Psoas muscle (tissue), 8 donors: ENCODE measurements at places on chromosomes 16 and 17. TPM values are rescaled to one million over a fixed set of nuclear protein-coding genes. Genes with fewer than 3 reads are reported as not detected.

Gene VASN
- 3.6 TPM for total RNA-seq

Gene CCL1
- total RNA-seq: not detected

Gene SOX8
- total RNA-seq: 2.1 TPM

Gene TBC1D3I
- not detected for total RNA-seq

Gene TP53TG3
- total RNA-seq: not detected

Gene ARHGAP23
- 23.7 TPM for total RNA-seq

Gene KRTAP4-6
- total RNA-seq: not detected

- peak overlapping the region; percentile 87 for H3K4me3 ChIP-seq
- peaks cover 28% of the 10 kb centered on the region for H3K4me1 ChIP-seq
- DNase-seq: peak; percentile 71
- no peaks in the 10 kb centered on the region for H3K27me3 ChIP-seq
- H3K36me3 ChIP-seq: no peaks in the 10 kb centered on the region
These were observed 685 bp downstream of the FASN start for GRCh38 chr17:82097184-82097918.

DNA sequence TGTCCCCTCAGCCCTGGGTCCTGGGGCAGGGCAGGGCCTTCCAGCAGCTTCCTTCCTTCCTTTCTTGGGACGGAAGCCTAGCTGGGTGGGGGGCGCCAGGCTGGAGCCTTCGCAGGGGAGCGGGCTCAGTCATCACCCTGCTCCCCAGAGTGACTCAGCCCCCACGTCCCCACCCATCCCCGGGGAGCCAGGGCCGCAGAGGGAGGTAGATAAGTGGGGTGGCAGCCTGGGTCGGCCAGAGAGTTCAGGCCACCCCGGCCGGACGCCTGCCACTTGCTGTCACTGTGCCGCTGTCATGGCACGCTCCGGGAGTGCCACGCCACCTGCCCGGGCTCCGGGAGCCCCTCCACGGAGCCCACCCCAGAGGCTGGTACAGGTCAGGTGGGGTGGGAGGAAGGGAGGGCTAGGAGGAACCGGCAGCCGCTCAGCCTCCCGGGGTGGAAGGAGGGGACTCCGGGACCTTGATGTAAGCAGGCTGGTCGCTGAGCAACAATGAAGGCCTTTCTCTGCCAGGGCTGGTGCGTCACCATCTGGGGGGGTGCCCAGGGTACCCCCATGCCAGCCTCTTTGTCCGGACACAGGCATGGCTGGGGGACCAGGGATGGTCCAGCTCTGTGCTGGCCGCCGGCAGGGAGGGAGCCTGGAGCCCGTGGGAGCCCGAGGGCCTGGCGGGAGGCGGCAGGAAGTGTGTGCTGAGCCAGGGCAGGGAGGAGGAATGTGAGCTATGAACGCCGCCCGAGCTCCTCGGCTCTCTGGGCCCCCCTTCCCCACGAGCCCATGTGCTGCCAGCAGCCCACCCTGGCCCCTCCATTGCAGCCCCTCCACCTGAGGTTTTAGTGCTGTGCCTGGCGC, 6.6 kb downstream of the NHERF2 start:
- peak overlapping the region; percentile 76 for H3K27ac ChIP-seq
- H3K27me3 ChIP-seq: no peaks in the 10 kb centered on the region
- no peaks in the 10 kb centered on the region for H3K36me3 ChIP-seq
- peaks cover under 1% of the 10 kb centered on the region for H3K4me1 ChIP-seq
- DNase-seq: no peak

DNA sequence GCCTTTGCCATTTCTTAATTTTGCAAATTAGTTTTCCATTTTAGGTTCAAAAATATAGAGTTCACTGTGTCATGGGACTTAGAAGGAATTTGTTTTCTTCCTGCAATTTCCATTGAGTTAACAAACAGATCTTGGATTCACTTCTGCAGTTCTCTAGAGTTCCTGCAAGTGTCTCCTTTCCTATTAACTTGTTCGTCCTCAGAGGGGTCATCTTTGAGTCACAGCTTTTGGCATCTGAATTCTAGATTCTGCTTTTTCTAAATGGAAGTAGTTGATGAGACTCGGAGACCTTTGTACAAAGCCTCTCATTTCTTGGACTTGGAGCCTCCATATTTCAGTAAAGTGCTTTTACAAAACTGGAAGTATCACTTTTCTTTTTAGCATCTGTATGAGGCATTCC, 323.3 kb downstream of the BCAS3 start:
- no peaks in the 10 kb centered on the region for H3K36me3 ChIP-seq
- H3K4me1 ChIP-seq: no peaks in the 10 kb centered on the region
- DNase-seq: no peak
- no peak overlapping the region for H3K27ac ChIP-seq
- no peak overlapping the region for H3K4me3 ChIP-seq

GRCh38 chr16:85253084-85253941, 141.0 kb upstream of the CIBAR2 start:
- H3K27me3 ChIP-seq: no peaks in the 10 kb centered on the region
- no peak overlapping the region for H3K27ac ChIP-seq
- DNase-seq: peak; percentile 71
- H3K4me3 ChIP-seq: no peak overlapping the region
- no peaks in the 10 kb centered on the region for H3K36me3 ChIP-seq
- H3K4me1 ChIP-seq: peaks cover 10% of the 10 kb centered on the region

GRCh38 chr17:27532269-27533263, 76.3 kb downstream of the KSR1 start:
- H3K4me1 ChIP-seq: no peaks in the 10 kb centered on the region
- DNase-seq: no peak
- no peaks in the 10 kb centered on the region for H3K36me3 ChIP-seq
- H3K4me3 ChIP-seq: no peak overlapping the region
- H3K27me3 ChIP-seq: no peaks in the 10 kb centered on the region

DNA sequence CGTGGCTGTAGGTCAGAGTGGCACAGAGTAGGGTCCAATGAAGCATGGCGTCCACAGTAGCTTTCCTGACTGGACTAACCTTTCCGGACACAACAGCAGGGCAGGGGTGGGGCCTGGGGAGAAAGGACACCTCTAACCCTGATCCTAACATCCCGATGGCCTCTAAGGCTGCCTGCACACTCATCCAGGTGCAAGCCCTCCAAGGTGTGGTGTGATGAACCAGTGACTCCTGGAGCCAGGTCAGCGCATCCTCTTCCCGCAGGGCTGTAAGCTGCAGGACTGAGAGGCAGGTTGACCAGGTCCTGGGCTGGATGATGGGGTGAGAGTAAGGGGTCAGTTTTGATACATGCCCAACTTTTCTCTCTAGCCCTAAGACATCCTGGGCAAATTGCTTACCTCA, 3.1 kb upstream of the ERBB2 start:
- H3K27me3 ChIP-seq: no peaks in the 10 kb centered on the region
- no peak overlapping the region for H3K27ac ChIP-seq
- no peak for DNase-seq
- peaks cover 14% of the 10 kb centered on the region for H3K4me1 ChIP-seq
- no peak overlapping the region for H3K4me3 ChIP-seq

- no peaks in the 10 kb centered on the region for H3K27me3 ChIP-seq
- H3K4me3 ChIP-seq: no peak overlapping the region
- no peak for DNase-seq
- H3K4me1 ChIP-seq: no peaks in the 10 kb centered on the region
These were observed 146.6 kb downstream of the TRIM37 start for GRCh38 chr17:58960068-58960467.

GRCh38 chr16:87077750-87078127, 239.5 kb downstream of the C16orf95 start:
- no peaks in the 10 kb centered on the region for H3K36me3 ChIP-seq
- DNase-seq: no peak
- no peak overlapping the region for H3K4me3 ChIP-seq
- H3K27ac ChIP-seq: no peak overlapping the region

DNA sequence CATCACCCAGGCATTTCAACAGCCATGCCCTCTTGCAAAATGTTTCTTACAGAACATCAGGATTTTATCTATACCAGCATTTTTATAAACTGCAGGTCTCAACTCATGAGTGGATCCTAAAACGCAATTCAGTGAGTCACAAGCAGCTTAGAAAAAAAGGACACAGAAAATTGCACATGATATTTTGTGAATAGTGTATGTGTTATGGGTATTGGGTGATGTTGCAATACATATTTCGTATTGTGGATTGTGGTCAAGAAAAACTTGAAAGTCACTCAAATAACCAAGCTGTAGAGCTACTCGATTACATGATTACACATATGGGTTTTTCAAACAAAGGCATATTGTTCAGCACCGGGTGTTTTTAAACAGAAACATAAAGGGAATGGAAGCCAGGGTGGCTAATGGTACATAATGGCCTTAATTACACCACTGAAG, 1.4 kb downstream of the WIPI1 start:
- H3K4me3 ChIP-seq: peak overlapping the region; percentile 87
- peak overlapping the region; percentile 98 for H3K27ac ChIP-seq
- H3K36me3 ChIP-seq: peaks cover 20% of the 10 kb centered on the region

- H3K4me1 ChIP-seq: peaks cover 71% of the 10 kb centered on the region
- H3K27ac ChIP-seq: peak overlapping the region; percentile 97
- H3K27me3 ChIP-seq: no peaks in the 10 kb centered on the region
These were observed 4.8 kb downstream of the MLYCD start for GRCh38 chr16:83903751-83904150.

DNA sequence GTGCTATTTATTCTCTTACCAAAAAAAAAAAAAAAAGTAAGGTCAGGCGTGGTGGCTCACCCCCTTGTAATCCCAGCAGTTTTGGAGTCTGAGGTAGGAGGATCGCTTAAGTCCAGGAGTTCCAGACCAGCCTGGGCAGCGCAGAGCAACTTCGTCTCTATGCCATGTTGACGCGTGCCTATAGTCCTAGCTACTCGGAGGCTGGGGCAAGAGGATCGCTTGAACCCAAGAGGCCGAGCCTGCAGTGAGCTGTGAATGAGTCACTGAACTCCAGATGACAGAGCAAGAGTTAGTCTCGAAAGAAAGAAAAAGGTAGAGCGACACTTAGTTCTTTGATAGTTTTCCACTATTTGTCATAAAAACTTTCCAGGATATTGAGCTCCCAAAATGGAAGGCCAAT, 1.4 kb upstream of the TENT4B start:
- no peaks in the 10 kb centered on the region for H3K36me3 ChIP-seq
- DNase-seq: no peak
- H3K4me3 ChIP-seq: peak overlapping the region; percentile 92
- H3K27ac ChIP-seq: peak overlapping the region; percentile 99
- no peaks in the 10 kb centered on the region for H3K27me3 ChIP-seq

DNA sequence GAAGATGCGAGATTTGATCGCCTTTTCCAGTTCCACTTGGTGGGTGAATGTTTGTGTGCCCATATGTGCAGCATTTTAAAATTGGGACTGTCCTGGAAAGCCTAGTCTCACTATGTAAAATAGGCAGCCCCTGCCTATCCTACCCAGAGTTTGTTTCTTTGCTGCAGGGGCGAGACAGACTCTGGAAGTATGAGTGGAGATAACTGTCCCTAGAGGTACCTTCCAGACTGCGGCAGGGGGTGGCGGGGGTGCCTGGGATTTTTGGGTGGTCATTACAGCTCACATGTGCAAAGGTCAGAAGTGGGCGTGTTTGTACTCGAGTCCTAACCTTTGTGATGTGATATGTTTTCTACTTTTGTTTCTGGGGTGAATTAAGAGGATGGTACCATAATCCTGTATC, 36.6 kb downstream of the MPRIP start:
- H3K4me1 ChIP-seq: peaks cover 73% of the 10 kb centered on the region
- H3K36me3 ChIP-seq: peaks cover 3% of the 10 kb centered on the region
- no peaks in the 10 kb centered on the region for H3K27me3 ChIP-seq
- DNase-seq: no peak
- no peak overlapping the region for H3K4me3 ChIP-seq
- peak overlapping the region; percentile 55 for H3K27ac ChIP-seq

GRCh38 chr17:17840751-17841591, 4.2 kb upstream of the SREBF1 start:
- DNase-seq: no peak
- H3K36me3 ChIP-seq: no peaks in the 10 kb centered on the region
- H3K27me3 ChIP-seq: no peaks in the 10 kb centered on the region

DNA sequence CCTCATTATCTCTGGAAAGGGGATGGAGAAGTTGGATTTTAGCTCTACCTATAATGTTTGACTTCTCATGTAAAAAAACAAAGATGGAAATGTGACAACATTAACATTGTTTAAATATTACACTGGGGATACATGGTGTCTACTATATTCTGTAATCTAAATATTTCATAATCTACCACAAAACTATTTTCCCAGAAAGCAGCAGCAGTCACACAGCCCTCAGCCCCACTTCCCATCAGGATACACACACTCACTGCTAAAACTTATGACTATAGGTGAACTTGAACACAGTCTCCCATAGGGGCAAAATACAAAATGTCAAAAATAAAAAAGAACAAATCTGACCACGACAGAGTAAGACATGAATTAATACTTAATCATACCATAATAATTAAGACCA, 95.7 kb downstream of the KANSL1 start:
- no peak overlapping the region for H3K27ac ChIP-seq
- DNase-seq: no peak
- no peak overlapping the region for H3K4me3 ChIP-seq
- H3K27me3 ChIP-seq: no peaks in the 10 kb centered on the region

GRCh38 chr16:67342616-67343015, 16.0 kb downstream of the LRRC36 start:
- no peak overlapping the region for H3K4me3 ChIP-seq
- no peak overlapping the region for H3K27ac ChIP-seq
- H3K4me1 ChIP-seq: no peaks in the 10 kb centered on the region
- no peak for DNase-seq

- no peak overlapping the region for H3K4me3 ChIP-seq
- H3K36me3 ChIP-seq: no peaks in the 10 kb centered on the region
- H3K27me3 ChIP-seq: no peaks in the 10 kb centered on the region
- no peaks in the 10 kb centered on the region for H3K4me1 ChIP-seq
- H3K27ac ChIP-seq: no peak overlapping the region
These were observed 90.2 kb upstream of the RPL38 start for GRCh38 chr17:74113326-74113725.

DNA sequence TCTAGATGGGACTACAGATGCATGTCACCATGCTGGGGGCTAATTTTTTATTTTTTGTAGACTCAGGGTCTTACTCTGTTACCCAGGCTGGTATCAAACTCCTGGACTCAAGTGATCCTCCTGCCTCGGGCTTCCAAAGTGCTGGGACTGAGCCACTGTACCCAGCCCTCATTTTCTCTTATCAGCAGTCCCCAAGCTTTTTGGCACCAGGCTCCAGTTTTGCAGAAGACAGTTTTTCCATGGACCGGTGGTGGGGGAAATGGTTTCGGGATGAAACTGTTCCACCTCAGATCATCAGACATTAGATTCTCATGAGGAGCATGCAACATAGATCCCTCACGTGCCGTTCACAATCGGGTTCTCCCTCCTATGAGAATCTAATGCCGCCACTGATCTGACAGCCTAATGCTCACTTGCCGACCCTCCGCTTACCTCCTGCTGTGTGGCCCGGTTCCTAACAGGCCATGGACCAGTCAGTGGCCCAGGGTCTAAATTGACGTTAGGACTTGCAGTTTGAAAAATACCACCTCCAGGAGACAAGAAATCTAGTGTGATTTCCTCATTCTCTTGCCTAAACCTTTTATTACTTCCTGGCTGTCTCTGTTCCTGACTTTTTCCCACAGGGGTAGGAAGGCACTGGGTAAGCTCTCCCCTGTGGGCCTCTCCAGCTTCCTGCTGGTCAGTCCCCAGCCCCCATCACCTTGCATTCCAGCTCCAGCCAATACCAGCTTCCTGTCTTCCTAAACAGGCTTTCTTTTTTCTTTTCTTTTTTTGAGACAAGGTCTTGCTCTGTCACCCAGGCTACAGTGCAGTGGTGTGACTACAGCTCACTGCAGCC, 9.3 kb upstream of the CNP start:
- no peak overlapping the region for H3K27ac ChIP-seq
- peaks cover 9% of the 10 kb centered on the region for H3K4me1 ChIP-seq
- no peaks in the 10 kb centered on the region for H3K36me3 ChIP-seq
- no peak overlapping the region for H3K4me3 ChIP-seq
